ENCODE measurements at places on chromosomes 1 and 21.
A peak's percentile ranks its signal among the peaks of the same experiment; 100 is the strongest.

GRCh38 chr1:158371188-158371953 lies 17.7 kb downstream of the CD1E start:
- no peak for DNase-seq

- no peak for DNase-seq
Measured at GRCh38 chr1:219732814-219733491, 120.0 kb upstream of the ZC3H11B start.

DNA sequence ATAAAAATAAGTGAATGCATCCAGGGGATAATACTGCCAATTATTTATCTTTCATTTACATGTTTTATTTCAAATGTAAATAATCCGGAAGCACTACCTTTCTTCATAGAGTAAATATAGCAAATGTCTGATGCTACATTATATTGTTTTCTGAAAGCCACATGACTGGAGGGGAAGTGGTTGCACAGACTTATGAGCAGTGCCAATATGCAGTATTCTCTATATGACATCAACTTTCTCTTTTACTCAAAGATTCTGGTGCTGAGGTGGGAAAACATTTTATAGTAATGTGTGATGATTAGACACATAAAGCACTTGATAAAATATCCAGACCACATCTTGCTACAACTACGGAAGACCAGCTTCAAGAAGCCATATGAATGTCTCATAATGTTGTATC lies 314.7 kb downstream of the NEGR1 start:
- DNase-seq = no peak

DNA sequence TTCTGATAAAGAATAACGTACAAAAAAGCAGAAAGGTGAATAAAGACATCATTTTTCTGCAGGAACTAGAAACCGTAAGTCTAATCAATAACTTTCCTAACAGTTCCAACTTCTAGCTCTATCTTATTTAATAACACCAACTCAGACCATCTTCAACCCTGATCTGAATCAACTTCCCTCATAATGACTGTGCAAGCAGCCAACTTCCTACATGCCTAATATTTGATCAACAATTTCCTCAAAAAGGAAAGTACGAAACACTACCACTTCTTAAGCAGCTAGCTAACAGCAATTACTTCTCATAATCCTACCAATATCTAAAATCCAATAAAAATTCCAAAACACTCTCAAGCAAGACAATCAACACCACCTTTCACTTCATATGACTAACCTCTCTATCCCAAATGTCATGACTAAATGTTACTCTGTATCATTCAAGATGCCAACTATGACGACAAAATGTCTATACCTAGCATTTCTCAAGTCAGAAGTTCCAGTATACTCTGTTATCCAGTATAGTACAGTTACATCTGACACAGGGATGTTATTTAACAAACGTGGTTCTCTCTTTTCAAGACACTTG lies 1.7 kb downstream of the COP1 start:
- DNase-seq = no peak

DNA sequence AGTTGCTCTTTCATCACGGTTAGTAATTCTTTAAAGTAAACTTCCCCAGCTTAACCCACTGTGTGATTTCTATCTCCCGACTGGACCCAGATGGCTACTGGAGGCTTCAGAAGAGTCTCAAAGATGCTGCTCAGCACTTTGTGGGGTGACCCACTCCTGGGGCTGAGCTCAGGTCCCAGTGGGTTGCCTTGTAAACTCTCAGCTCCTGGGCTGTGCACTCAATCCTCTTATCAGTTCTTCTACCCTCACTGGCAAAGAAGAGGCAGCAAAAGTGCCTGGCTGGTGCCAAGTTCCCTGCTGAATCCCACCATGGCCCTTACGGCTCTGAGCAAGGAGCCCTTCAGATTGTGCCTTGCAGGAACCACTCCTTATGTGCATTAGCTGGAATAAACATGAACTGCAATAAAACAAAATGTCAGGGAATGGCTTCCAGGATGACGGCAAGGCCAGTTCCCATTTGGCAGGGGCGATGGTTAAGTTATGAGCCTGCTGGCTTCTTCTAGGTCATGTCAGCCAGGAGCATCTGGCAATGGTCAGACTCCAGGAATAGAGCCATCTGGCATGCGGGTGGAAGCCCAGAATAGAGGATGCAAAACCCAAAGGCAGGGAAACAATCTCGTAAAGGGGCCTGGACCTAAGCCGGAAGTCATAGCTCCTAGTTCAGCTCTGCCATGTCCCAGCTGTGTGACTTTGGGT lies 6.8 kb downstream of the MYOC start:
- no peak for DNase-seq

GRCh38 chr1:44254392-44254910 lies 41.2 kb downstream of the DMAP1 start:
- DNase-seq = no peak

GRCh38 chr21:41568606-41569385 lies 60.8 kb upstream of the TMPRSS2 start:
- no peak for DNase-seq

DNA sequence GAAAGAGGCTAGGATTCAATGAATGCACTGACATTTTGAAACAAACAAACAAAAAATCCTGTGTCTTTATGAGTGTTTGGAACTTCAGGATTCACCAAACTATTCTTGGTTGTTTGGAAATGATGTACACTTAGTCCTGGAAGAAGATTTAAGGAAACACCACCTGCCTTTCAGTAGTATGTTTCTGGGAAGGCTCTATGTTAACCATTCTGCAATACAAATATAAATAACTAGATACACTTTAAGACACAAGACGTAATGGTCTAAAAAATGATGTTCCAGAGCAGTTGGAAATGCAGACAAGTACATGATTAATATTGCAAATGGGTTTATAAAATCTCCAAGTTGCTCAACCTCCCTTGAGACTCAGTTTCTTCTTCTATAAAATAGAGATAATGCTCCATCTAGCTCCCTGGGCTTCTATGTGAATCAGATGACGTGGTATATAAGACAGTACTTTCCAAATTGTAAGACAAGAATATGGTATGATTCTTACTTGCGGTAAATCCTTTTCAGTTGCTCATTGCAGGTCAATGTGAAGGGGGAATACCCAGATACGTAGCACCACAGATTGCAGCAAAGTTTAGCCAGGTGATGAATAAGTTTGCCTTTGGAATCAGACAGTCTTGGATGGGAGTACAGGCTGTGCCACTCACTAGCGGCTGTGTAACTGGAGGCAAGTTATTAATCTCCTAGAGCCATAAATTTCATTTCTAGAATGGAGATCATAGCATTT lies 224.8 kb upstream of the SGIP1 start:
- DNase-seq = no peak

- no peak for DNase-seq
Measured at GRCh38 chr1:60017508-60018205, 55.9 kb downstream of the C1orf87 start.

GRCh38 chr1:183986941-183987340 lies 50.6 kb downstream of the COLGALT2 start:
- DNase-seq = no peak

- no peak for DNase-seq
Measured at GRCh38 chr1:222224156-222224555, 323.7 kb downstream of the HHIPL2 start.

DNA sequence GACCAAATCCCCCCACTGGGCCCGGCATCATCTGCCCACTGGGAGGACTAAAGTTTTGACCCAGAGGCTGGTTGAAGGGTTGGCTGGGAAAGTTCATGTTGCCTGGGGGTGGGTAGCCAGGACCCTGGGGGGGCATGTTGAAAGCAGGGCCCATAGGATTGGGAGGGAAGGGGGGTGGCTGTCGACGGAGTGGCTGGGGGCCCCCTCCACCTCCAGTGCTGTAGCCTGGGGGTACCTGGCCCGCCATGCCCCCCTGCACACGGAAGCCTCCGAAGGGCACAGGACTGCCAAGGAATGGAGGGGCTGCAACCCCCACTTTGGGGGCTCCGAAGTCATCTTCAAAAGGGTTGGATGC lies 2.2 kb downstream of the PYGO2 start:
- DNase-seq = no peak

DNA sequence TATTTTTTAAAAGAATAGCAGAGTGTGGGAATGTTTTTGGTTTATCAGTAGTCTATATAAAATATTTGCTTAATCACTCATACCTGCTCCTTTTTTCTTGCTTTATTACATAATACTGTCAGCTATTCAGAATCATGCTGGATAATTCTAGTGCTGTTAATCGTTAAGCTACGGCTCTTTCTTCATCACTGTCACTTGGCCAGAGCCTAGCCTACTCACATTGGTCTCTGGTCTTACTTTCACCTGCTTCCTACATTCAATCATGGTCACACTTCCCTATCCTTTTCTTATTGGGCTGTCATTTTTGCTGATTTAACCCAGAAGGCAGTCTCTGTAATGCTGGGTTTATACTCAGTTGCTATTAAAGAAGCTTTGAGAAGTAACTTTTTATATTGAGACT lies 2.5 kb downstream of the KLHL20 start:
- no peak for DNase-seq

GRCh38 chr1:214582289-214582891 lies 20.6 kb upstream of the CENPF start:
- DNase-seq = no peak

DNA sequence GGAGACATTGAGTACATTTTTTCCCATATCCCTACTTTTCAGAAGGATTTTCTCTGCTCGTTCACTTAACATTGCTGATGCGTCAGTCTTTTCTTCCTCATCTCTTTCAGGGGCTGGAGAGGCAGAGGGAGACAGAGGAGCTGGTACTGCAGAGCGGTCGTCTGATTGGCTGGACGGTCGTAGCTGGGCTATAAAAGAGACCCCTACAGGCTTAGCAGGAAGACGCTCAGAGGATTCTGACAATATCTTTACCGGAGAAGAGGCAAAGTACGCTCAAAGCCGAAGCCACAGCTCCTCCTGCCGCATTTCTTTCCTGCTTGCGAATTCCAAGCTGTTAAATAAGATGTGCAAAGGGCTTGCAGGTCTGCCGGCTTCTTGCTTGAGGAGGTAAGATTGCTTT lies at the start of gene RGS4:
RGS4 (plus strand) TSS at position 220 of the 400 bp plus-strand sequence; CDS start at position 344, 124 bp downstream.
- peak; percentile 84 for DNase-seq

DNA sequence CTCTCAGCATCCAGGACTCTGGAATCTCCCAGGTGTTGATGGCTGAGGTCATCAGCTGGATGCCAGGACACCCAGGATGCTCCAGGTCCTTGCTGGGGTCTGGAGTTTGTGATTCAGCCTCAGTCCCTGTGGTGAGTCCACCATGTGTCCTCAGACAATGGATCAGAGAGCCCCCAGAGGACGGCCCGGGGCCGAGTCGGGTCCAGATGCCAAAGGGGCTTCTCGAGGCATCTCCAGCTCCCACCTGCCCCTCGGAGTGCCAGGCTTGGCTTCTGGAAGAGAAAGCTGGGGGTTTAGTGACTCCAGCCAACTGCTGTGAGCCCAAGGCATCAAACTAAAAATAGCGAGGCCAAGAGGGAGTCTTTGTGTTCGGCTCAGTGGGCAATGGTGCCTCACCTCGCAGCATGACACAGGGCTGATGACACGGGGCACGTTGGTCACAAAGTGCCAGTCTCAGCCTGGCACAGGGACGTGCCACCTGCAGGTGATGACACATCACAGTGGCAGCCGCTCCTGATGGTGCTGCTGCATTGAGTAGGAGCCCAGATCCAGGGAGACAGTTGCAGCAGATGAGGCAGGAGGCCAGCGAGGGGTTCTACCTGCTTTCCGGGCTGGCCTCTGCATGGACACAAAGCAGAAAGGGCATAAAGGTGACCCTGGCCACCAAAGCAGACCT lies 10.6 kb downstream of the PDE9A start:
- no peak for DNase-seq

Measured in glomerular endothelial cell (primary cell).